ENCODE measurements at places on chromosomes 5 and 9.

DNA sequence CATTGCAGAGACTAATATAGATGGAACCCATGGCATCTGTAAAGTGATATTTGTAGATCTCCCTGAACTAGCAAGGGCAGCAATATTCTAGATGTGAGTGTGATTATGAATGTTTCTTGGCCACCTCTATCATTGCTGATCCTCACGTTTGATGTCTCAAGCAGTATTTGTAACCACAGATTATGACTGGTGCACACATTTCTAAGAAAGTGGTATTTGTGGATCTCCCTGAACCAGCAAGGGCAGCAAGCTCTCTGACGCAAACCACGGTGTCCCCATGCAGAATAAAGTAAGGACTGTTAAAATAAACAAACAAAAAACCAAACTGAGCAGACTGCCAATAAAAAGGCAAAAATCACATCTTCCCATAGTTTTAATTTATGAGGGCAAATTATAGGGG lies 301.3 kb downstream of the CSNK1G3 start:
- no peak for DNase-seq

DNA sequence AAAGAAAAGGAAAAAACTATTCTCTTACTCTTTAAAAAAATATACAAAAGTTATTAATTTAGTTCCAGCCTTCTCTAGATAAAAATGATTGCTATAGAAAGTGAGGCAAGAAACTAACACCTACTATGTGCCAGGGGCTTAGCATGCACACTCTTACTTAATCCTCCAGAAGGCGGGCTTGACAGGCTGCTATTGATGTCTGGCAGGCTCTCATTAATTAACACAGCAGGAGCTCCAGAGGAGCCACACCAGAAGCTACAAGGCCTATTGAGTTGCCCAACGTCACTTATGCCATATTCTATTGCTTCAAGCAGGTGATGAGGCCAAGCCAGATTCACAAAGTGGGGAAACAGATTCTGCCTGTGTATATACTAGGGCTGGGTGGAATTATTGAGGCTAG lies 54.6 kb upstream of the CLINT1 start:
- DNase-seq = no peak

DNA sequence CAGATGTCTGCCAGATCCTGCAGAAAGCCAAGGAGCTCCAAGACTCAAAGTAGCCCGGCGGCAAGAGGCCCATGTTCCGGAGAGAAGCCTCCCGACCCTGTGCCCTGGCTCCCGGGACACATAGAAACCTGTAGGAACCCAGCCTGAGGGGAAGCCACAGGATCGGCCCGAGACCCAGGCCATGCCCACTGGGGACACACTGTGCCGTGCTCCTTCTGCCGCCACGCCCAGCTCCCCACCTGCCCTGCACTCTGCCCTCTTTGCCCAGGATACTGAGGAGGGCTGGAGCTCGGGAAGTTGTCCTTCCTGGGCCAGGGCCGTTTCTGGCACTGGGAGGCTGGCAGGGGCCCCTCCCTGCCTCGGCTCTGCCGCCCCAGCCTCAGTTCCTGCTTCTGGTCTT lies 10.5 kb upstream of the ENDOG start:
- no peak for DNase-seq

DNA sequence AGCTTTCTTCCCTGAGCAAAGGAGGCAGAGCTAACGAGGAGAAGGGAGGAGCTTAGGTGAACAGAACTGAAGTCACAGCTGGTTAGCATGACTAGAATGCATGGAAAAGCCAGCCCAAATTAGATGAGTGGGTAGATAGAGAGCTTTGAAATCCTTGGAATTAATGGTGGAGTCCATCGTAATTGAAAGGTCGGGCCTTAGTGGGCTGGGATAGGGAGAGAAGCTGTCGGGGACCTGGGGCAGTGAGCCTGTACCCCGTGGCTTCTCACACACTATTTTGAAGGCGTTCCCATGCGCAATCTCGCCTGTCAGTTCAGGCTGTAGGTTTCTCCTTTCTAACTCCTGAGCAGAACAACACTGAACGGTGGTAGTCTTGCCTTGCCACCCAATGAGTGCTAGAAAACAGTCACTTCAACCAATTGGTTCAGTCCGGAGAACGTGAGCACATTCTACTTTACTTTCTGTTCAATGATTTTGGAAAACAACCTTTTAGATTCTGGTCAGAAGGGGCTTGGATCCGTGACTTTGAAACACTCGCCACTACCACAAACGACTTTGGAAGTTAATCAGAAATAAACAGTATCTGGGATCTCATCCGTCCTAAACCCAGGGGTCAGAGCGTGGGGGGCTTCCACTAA lies 655 bp upstream of the RAI14 start:
- no peak for DNase-seq

GRCh38 chr9:126838055-126838811 lies 22.2 kb upstream of the ZBTB34 start:
- DNase-seq = no peak

GRCh38 chr5:140642718-140643117 lies 3.5 kb downstream of the TMCO6 start:
- DNase-seq = no peak

DNA sequence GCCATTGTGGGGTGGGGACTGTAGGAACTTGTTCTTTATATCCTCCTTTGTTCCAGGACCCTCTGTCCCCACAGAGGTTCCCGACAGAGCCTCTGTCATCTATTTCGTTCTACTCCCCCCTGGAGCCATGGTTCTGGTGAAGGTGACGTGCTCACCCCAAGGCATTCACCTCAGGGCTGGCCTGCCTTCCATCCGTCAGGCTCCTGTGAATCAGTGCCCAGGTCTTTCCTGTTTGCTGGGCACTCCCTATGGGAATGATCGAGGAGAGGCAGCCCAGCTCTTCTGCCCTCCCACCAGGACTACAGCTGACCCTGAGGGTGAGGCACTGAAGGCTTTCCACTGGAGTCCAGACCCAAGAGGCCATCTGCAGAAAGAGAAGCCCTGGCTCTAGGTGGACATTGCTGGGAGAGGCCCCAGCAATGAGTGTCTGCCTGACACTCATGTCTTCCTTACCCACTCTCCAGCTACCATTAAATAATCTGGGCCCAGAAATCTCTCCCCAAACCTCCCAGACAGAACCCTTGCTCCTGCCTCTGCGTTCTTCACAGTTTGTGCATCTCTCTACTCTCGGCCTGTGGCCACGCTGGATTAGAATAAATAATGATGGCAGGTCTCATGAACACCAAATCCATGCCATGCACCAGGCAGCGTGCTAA lies 214.2 kb downstream of the FSTL4 start:
- no peak for DNase-seq

DNA sequence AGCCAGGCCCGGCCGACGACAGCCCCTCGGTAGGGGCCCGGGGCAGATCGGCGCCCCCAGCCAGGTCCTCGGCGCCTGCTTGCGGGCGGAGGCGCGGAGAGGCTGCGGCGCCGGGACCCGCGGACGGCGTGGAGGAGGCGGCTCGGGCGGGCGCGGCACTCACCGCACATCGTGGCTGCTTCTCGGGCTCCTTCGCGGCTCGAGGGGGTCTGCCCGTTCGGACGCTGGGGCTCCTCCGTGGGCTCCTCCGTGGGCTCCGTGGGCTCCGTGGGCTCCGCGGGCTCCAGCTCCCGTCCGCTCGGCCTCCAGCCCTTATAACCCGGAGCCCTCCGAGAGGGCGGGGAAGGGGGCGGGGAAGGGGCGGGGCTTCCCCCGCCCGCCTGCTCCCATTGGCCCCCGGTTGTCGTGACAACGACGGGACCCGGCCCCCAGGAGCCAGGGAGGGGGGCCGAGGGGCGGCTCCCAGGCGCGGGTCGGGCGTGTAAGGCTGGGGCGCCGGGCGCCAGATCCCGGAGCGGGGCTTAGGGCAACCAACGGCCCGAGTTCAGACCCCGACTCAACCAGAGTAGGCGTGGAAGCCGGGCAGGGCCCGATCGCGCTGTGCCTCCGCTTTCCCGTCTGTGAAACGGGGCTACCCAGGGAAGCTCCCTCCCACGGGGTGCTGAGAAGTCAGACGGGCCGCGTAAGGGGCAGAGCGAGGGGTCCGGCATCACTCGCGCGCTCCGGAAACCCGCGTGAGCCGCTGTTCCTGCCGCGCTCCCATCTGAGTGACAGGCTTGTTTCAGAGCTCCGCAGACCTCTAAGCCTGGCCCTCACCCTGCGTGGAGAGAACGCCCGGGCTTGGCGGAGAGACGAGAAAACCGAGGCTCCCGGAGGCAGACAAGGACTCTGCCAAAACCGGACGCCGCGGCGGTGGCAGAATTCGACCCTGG lies at the start of gene GFPT2:
Gene GFPT2 (minus strand): TSS at position 289 of the 932 bp plus-strand sequence. CDS start 119 bp downstream, at position 170.
- DNase-seq = peak; percentile 20

- DNase-seq = no peak
These were observed 1000.0 kb downstream of the PTPRD start for GRCh38 chr9:9612755-9613154.

DNA sequence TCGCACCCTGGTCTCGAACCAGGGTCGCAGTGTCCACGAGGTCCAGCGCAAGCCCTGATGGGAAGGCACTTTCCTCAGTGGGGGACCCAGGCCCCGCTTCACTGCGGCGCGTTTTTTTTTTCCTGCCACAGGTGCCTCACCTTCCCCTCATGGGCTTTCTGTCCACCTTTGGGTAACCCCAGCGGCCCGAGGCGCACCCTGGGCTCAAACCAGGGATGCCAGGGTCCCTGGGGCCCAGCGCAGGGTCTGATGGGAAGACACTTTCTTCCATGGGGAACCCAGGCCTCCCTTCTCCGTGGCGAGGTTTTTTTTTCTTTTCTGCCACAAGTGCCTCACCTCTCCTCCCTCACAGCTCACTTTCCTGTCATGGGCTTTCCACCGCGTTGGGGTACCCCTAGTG lies 1269.9 kb downstream of the FOXD4L5 start:
- no peak for DNase-seq

DNA sequence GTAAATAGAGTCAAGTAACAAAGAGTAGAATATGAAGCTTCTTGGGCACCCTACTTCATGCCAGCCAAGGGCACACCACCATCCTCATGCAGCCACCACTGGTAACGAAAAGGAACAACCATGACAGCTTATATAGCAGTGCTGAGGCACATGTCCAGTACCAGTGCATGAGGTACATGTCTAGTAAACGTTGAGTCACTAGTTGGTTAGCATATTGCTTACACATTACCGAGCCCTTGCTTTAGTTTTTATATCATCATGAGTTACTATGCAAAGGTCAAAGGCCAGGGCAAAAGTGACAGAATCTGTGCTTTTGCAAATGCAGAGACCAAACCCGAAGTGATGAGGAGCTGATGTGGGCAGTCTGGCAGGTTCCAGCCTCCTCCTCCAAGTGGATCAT lies 147.1 kb upstream of the MAP1B start:
- no peak for DNase-seq

- DNase-seq = no peak
These were observed 55.9 kb downstream of the NSUN2 start for GRCh38 chr5:6576861-6577501.

DNA sequence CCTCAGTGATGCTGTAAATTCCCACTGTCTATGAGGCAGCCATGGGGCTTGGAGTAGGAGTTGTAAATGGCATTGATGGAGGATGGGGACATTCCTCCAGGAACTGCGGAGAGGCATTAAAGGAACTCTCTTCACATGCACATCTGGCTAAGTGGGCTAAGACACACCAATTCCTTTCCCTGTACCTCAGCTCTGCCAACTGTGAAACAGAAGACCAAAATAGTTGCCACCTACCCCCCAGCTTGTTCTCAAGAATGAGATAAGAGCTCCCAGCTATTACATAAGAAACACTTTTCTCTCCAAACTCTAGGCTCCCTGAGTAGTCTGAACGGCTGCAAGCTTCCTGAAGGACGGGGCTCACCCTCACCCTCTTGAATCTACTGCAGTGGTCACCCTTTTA lies 144.6 kb upstream of the SLC30A5 start:
- DNase-seq = no peak

- no peak for DNase-seq
These were observed 4.9 kb downstream of the DAPK1 start for GRCh38 chr9:87502391-87503221.

DNA sequence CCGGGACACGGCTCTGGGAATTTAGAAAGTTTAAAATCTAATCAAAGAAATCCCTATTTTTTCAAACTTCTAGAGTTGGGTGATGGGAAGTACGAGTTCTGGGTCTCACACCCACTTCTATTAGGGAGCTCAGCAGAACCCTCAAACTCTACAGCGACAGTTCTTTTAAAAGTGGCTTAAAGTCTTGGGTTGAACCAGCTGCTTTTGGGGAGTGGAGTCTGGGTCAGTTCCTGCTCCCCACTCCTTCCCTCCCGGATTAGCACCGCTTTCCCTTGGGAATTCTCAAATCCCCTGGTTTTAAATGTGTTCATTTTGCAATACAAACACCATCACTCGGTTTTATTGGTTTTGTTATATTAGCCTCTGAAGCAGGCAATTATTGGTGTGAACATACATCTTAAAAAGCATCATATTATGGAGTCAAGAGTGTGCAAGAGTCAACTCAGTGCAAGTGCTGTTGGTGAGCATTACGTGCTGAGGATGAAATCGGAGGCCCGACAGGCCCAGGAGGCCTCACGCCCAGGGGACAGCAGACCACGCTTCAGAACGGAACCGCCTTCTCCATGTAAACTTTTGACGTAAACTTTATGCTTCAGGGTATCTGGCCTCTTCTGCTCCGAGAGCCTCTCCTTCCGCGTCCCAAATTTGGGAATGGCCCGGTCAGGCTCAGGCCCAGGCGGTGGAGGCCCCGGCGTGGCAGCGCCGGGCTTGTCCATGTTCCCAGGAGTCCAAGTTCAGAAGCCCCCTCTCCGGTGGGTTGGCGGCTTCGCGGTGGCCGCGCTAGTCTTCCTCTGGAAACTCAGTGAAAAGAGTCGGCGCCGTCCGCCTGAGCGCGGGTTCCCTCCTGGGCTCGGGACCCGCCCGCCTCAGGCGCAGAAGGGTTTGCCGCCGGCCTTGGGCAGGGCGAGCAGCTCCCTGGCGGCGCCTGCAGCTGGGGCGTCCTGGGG lies 5.3 kb downstream of the IRX4 start:
- DNase-seq = no peak

All from hematopoietic multipotent progenitor cell treated with erythropoietin and hydrocortisone succinate and interleukin-3 and kit ligand, for 15 days (in vitro differentiated cells).